Activated CD8-positive, alpha-beta T cell treated with anti-CD3 and anti-CD28 coated beads, Interleukin-2, amount 10 ng/mL, durations not matched to agents 7 days and 5 days (primary cell): ENCODE measurements at places on chromosomes 4 and X. TPM values are rescaled to one million over a fixed set of nuclear protein-coding genes. Genes with fewer than 3 reads are reported as not detected.
A peak's percentile ranks its signal among the peaks of the same experiment; 100 is the strongest.

DNA sequence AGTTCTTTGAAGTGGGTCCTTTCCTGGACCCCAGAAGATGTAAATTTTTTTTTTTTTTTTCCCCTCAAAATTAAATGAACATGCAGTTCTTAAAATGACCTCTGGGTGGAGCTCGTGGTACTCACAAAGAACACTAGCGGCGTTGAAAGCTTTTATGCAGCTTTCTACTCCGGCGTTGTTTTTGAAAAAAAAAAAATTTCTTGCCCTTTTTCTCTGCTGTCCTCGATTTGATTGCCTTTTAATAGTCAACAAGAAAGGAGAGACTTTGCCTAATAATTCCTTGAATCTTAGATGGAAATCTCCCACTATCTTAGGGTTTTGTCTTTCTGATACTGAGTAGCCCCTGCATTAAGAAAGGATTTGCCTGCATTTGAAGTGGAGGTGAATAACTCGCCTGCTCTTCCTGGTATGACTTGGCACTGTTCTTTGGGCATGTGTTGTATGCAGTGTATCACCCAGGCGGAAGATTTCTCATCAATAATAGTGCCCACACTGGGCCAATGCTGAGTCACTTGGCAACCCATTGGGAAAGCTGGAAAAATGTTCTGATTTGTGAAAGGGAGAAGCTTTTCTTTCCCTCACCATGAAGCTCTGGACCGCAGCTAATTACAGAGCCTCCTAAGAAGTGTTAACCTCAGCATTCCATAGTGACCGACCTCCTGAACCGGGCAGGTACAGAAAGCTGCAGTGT lies 104.0 kb downstream of the PHEX start:
- peak; percentile 44 for DNase-seq

- DNase-seq = no peak
Measured at GRCh38 chr4:155307731-155308277, 69.0 kb downstream of the MAP9 start.

GRCh38 chr4:159107203-159107925 lies 4.5 kb downstream of the RAPGEF2 start:
- no peak for DNase-seq

GRCh38 chrX:132333351-132333750 lies 114.1 kb upstream of the RAP2C start:
- no peak for DNase-seq

DNA sequence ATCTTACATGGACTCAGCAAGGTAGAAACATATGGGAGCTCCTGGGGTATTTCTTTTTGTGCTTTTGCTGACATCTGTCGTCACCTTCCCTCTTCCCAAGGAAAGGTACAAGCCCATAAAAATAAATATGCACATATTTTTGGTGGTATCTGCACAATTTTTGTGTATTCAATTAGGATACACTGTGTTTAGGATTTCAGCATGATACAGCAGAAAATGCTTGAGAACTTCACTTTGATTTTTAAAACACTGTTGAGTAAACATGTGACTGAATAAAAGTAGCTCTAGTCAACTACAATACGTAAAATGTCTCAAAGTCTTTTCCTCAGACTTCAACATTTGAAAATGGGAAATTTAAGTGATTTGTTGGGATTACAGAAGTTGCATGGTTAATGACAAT lies 99.4 kb upstream of the SPANXC start:
- DNase-seq = no peak

- DNase-seq = no peak
Measured at GRCh38 chr4:108236264-108236663, 67.5 kb upstream of the LEF1 start.

DNA sequence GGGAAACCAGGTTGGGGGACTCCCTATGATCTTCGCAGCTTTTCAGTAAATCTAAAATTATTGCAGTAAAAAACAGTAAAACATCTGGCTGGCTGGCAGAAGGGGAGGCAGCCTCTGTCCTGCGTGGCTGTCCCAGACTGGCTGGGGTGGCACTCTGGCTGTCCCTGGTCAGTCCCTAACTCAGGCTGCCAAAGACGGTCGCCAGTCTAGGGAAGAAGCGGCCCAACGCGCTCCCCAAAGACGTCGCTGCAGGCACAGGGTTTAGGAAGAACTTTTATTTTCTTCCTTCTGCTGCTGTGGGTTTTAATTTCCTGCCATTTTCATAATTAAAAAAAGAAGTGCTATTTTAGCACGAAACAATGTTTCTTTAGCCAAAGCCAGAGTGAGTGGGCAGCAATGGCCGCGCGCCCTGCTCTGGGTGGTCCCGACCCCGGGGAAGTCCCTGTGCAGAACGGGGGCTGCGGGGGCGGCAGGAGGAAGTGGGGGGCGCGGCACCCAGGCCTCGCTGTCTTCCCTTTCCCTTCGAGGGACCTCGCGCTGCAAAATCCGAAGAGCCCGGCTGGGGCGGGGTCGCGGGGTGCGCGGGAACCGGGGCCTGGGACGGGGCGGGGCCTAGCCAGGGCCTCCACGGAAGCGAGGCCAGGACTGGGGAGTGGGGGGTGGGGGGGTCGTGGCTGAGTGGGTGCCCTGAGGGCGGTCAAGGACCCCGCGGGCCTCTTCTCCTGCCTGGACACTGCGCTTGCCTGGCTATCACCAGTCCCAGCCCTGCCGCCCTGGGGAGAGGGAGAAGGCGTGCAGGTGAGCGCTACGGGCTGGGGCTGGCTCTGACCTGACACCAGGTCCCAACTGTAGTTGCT lies 6.3 kb upstream of the LETM1 start:
- peak; percentile 49 for DNase-seq

GRCh38 chr4:146349306-146349705 lies 135.0 kb downstream of the REELD1 start:
- DNase-seq = no peak

GRCh38 chr4:137543648-137544047 lies 11.4 kb upstream of the PCDH18 start:
- no peak for DNase-seq

- DNase-seq = no peak
Measured at GRCh38 chrX:152647978-152648377, 10.3 kb downstream of the GABRQ start.

GRCh38 chrX:45743081-45743533 lies 542.4 kb upstream of the DIPK2B start:
- DNase-seq = no peak

DNA sequence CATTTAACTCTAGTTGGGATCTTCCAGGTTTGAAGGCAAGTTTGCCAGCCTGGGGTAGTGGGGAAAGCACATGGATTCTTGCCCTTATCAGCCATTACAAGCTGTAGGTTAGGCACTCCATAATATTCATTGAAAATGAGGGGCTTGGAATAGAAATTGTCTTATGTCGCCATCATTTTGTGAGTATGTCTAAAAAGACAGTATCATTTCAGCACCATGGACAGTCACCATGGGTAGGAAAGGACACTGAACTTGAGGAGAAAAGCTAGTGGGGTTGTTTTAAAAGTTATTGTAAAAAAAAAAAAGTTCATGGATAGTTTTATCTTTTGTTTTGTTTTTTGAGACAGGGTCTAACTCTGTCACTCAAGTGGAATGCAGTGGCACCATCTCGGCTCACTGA lies 356.1 kb downstream of the HNRNPD start:
- peak; percentile 26 for DNase-seq

DNA sequence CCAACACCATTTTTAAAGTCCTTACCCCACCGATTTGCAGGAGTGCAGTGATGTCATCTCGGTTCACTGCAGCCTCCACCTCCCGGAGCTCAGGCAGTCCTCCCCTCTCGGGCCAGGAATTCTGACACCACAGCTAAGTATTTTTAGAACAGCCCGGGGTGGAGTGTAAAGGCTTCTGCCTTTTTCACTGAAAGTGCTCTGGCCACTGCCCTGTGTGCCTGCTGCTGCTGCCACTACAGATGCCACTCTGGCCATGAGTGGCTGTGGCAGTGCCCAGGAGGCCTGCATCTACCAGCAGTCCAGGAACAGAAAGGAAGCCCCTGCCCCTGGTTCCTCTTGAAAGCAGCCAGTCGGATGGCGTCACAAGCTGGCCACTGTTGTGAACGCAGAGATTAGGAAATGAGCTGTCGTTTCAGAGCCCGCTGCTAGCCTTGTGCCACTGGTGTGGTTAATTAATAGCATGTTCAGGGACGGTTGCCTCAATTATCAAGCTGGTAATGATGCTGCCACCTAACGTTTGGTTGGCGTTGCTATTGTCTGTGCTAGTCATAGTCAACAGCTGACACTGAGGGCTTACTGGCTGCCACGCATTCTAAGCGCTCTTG lies 23.6 kb upstream of the TBC1D14 start:
- DNase-seq = no peak

GRCh38 chr4:151715881-151716280 lies 44.9 kb downstream of the GATB start:
- no peak for DNase-seq

DNA sequence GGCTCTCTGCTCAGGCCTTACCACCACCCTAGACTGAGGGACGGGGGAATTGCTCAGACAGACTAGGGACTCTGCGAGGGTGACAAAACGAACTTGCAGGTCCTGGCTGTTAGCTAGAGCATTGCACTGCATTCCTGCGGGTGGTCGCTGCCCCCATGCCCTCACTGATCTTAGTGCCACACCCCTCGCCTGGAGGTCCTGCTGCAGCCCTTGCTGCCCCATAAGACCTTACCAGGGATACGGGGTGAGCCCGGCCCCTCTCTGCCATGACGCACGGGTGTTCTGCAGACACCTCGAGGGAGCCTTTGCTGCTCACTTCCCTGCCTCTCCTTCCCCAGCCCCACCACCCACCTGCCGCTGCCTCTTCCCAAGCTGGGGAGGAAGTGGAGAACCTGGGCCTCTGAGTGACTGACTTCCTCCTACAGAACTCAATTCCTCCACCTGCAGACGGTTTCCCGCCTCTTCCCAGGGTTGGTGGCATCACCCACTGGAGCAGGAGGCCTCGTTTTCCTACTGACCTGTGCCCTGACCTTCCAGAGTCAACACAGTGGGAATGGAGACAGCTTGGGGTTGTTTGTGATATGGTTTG lies 19.8 kb upstream of the TBC1D14 start:
- no peak for DNase-seq

DNA sequence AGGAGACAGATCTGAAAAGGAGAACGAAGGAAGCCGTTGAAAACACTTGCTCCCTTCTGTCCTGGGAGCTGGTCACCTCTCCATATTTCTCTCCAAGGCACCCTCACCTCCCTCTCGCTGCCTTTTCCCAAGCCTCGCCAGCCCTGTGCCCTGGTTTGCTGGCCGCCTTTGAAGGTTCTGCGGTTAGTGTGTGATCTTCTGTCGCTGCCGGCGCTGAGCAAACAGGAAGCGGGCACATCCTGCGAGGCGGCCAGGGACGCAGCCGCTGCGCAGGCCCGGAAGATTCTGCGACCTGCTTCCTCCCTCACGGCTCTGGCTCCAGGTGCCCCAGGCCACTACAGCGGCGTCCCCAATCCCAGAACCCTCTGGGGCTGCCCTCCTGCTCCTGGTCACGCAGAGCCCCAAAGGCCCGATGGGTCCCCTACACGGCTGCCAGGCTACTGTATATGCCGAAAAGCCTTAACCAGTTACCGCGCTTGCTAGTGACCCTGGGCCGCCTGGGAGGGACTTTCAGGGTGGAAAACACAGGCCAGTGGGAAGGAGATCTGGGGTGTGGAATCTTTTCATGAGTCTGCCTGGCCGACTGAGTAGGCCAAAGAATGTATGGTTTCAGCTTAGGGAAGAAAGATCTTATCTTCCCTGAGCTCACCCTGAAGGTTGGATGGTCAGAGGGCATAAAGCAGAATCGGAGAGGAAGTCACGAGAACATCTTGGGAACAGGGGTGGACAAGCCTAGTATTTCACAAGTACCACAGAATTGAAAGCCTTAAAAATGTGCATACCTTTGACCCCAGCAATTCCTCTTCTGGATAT lies 2.3 kb upstream of the SASH3 start:
- DNase-seq = peak; percentile 81

DNA sequence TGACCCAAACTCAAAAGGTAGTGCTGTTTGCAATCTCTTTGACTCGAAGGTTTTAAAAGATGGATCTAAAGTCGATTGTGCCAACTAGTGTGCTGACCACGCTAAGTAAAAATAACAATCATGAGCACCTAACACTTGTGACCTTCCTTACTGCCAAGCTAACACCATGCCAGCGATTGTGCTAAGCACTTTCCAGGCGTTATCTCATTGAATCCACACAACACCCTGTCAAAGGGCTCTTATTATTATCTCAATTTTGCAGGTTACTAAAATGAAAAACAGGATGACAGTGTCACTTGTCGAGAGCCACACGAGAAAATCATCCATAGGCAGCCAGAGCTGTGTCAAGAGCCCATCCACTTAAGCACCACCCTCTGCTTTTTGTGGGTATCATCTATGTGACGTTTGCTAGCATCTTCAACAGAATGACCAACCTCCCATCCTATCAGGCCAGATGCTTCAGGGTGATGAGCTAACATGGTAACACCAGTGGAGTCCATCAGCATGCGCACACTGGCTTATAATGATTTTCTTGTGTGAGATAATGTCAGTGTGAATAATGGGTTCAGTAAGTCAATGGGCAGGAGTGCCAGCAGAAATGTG lies 893 bp upstream of the GAB3 start:
- no peak for DNase-seq

GLRA3 gene
- not detected for total RNA-seq

CSN1S1 gene
- not detected for total RNA-seq

PAGE4 gene
- not detected for total RNA-seq

VAMP7 gene
- 35.5 TPM for total RNA-seq

MFAP3L gene
- 0.03 TPM for total RNA-seq
